Stimulated activated CD4-positive, alpha-beta T cell treated with anti-CD3 and anti-CD28 coated beads, Interleukin-1b, Interleukin-23, amount 100 ng/mL, for 24 hours (primary cell): ENCODE measurements at places on chromosomes 16 and 17.

DNA sequence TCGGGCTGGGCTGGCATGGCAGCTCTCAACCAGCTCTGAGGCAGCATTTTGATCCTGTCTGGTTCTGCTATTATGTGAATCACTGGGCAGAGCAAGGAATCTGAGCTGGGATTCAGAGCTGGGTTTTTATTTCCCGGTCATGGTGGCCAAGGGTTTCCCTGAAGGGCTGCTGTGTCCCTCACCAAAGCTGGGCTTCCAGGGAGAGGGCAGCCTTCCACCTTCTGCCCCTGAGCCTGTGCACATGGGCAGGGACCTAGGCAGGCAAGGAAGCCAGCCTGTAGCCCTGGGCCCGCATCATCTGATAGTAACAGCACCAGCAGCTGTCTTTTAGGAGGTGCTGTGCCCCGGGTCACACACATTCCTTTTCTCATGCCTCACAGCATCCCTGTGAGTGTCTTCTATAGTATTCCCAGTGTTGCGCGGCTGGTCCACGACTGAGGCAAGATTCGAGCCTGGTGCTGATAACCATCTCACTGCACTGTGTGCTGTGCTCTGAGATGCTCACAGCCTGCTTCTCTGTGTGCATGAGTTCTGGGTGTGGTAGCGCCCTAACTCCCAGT, 85.3 kb upstream of the PLCG2 start:
- DNase-seq = no peak

GRCh38 chr17:31907342-31907962, 5.9 kb upstream of the UTP6 start:
- no peak for DNase-seq

DNA sequence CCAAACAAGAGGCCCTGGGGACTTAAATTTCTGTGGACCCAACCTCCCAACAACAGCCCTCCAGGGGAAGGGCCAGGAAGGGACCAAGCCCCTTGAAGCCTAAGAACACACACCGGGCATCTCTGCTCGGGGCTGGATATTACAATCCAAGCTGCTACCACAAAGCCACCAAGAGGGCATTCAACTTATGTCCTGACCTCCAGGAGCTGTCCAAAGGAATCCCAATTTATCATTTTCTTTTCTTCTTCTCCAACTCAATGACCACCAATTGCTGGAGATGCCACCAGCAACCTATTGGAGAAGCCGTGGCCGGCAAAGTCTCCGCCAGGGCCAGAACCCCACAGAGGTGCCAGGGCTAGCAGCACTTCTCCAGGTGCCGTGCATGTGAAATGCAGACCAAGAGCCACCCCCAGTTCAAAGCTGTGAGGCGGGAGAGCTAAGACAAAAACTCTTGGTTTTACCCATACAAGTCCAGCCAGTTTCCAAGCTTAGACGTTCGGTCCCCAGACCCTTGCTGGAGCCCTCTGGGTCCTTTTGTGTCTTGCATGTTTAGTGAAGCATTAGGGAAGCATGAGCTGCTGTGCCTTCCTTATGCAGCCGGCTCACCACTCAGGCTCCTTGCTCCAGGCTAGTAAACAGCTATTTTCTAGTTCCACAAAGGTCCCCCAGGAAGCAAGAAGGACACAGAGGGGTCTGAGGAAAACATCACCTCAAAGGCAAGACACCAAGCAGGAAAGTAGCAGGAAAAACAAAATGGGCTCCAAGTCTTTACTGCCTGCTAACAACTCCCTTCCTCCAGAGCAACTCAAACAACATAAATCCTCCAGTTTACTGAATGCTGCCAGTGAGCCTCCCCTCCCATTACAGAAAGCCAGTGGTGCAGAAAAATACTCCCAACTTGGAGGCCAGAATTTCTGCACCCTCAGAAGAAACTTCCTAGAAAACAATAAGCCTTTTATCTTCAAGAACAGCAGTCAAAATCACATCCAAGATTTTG, 3.2 kb downstream of the PITPNA start:
- DNase-seq = no peak

- no peak for DNase-seq
Measured at GRCh38 chr17:79944251-79944812, 91.3 kb downstream of the TBC1D16 start.

- DNase-seq = no peak
Measured at GRCh38 chr16:80065541-80065940, 465.0 kb upstream of the MAF start.

GRCh38 chr17:36593656-36594316, 2.1 kb downstream of the DHRS11 start:
- DNase-seq = no peak

DNA sequence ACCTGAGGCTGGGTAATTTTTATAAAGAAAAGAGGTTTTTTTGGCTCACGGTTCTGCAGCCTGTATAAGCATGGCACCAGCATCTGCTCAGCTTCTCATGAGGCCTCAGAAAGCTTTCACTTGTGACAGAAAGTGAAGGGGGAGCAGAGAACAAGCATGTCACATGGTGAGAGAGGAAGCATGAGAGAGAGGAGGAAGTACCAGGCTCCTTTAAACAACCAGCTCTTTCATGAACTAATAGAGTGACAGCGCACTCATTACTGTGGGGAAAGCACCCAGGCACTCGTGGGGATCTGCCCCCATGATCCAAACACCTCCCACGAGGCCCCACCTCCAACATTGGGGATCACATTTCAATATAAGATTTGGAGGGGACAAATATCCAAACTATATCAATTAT, 86.8 kb downstream of the USP32 start:
- no peak for DNase-seq

GRCh38 chr16:19760356-19761060, 42.4 kb downstream of the IQCK start:
- no peak for DNase-seq

- no peak for DNase-seq
Measured at GRCh38 chr16:67277999-67278772, 1.1 kb upstream of the PLEKHG4 start.

DNA sequence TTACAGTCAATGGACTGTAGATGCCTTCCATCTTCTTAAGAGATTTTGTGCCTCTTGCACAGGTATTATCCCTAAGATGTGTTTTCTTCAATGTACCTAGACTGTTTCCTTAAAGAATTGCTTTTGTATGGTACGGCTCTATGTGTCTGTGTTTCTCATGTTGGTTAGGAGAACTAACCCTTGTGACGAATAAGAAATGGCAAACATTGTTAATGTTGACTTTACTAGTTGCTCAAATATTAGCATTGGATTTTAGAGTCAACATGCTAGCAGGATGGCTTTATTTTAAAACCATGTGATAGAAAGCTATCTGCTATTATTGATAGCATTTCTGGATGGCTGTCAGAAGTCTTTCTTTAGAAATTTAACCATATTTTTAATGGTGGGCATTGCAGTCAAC, 34.5 kb downstream of the WWOX start:
- DNase-seq = no peak

DNA sequence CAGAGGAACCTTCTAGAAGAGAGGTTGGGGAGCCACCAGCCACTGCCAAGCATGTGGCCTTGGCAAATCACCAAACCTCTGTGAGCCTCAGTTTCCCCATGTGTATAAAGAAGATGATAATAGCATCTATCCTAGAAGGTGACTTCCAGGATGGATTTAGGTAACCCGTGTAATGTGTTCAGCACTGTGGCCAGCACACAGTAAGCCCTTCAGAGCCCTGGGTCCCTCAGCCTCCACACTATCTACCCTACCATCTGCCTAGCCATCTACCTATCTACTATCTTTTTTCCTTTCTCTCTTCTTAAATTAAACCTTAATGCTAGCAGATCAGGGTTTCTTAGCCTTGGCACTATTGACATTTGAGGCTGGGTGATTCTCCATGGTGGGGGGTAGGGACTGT, 33.0 kb downstream of the TEKT5 start:
- no peak for DNase-seq

DNA sequence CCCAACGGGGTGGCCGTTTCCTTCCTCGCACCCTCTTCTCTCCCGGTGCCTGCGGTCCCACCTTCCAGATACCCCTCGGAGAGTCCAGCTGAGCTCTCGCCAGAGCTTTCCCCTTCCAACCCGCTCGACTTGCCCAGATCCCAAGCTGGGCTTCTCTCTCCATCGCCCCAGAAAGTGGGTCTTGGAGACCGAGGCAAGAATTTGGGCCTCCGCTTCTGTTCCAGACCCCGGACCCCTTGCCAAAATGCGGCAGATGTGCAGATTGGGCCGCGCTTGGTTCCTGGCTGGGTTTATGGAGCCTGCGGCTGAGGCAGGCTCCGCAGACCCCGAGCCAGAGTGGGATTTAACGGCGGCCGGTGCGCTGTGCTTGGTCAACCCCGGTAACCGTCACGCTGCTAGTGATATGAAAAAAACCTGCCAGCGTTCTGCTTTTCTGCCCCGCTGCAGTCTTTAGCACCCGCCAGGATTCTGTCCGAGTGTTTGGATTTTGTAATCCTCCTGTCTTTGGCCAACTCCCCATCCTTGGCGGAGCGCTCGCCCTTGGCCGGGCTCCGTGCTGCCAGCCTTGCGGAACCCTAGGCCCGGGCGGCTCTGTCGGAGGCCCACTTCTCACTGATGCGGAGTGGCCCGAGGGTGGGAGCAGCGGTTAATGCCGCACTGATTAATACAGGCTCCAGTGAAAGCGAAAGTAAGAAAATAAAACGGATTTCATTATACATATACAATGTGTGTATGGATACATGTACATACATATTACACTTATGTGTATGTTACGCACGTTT, 754 bp upstream of the SLFN11 start:
- peak; percentile 13 for DNase-seq

- DNase-seq = no peak
Measured at GRCh38 chr16:27370318-27370717, 31.7 kb upstream of the IL21R start.

- DNase-seq = no peak
Measured at GRCh38 chr17:79627184-79627765, 16.4 kb upstream of the RBFOX3 start.

GRCh38 chr16:23465179-23465578, 12.2 kb upstream of the COG7 start:
- DNase-seq = no peak

DNA sequence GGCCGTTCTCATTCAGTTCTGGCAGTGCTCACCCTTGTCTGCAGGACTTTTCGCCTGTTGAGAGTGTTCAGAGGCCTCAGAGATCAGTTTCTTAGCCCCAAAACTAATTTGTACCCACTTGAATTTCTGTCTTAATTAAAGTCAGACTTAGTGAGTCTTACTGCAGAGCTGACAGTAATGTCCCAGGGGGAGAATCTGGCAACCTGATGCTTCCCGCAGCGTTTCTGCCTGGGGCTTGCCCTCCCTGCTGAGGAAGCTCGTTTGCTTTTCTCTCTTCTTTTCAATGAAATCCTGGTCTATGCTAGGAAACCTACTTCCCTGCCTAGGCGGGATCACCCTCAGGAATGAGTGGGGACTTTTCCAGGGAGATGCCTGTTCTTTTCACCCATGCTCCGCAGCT, 25.3 kb downstream of the DBNDD1 start:
- no peak for DNase-seq

DNA sequence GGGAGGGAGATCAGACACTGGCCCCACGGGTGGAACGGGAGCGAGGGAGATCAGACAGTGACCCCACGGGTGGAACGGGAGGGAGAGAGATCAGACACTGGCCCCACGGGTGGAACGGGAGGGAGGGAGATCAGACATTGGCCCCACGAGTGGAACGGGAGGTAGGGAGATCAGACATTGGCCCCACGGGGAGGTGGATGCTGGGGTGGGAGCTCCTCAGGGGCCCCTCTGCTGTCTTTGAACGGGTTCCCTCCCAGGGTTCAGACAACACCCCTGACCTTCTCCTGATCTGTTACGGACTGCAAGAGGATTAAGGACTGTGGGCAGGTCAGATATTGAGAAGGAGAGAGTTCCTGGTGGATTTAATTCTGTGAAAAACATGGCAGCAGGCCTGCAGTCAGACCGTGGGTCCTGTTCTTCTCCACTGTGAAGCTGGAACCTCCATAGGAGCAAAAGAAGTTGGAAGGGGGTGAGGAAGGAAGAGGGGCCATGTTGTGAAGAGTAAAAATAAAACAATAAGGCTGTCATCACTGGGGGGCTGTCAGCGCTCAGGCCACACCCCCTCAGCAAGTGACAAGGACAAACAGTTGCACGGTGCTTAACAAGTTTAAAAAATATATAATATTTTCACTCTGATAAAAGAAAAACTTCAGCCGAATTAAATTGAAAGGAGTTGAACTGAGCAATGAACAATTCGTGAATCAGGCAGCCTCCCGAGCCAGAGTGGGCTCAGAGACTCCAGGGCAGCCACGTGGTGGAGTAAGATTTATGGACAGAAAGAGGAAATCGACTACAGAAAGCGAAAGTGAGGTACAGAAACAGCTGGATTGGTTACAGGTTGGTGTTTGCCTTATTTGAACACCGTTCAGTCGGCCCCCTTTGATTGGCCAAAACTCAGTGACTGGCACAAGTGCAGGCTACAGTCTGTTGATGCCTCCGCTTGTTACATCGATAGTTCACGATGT, 348.7 kb upstream of the TNRC6C start:
- DNase-seq = peak; percentile 27

GRCh38 chr17:82901356-82901755, 61.5 kb upstream of the ZNF750 start:
- DNase-seq = no peak

DNA sequence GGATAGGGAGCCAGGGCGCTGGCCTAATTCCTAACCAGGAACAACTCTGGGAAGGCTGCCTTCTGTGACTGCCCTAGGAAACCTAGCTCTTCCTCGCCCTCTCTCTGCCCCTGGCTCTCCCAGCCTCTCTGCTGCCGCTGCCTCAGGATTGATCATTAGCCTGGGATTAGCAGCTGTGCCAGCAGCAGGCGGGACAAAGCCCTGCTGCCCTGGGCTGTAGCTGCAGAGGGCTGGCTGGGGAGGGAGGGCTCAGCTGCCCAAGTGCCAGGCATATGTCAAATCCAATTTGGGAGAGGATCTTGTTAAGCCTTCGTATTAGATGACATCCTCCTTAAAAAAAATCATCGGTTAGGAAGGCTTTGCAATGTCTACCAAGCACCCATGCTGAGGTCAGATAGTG, 144.8 kb upstream of the CCL2 start:
- DNase-seq = no peak

DNA sequence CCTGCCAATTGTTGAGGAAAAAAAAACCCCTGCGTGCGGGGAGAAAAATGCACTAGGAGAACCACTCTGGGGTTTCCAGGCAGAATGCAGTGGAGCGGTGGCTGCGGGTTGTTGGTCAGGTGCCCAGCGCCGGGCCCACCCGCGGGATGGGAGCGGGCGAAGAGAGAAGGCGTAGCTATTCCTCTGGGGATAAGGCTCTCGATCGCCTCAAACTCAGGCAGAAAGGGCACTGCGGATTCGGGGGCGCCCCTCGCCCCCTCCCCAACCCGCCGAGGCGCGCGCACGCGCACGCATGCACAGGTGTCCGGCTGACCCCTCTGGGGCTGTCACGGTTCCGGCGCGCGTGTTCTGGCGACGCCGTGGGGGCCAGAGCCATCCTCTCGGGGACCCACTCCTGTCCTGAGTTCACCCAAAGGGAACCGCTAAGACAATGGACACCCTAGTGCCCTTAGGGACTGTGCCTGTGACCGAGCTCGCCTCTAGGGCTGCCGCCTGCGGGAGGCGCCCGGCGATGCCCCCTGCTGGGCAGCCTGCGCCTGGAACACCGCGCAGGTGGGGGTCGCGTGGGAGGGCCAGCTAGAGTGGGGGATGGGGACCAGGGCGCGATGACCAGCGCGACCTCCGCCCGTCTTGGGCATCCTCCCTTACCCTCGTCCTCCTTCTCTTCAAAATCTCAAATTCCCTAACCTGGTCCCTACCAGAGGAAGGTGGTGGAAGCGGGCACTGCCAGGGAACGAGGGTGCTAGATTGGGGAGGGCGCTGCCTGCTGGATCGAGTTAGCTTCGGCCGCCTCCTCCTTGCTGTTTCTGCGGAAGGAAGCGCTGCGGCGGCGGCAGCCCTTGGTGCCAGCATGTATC, 14.4 kb upstream of the CBX8 start:
- DNase-seq = no peak

GRCh38 chr16:85473909-85474620, 139.1 kb upstream of the GSE1 start:
- DNase-seq = no peak
